Fibroblast of skin of left biceps (primary cell): ENCODE measurements at places on chromosomes 2 and 18.
A peak's percentile ranks its signal among the peaks of the same experiment; 100 is the strongest.

- DNase-seq: peak; percentile 52
Observed at GRCh38 chr2:142874293-142874814, 3.1 kb upstream of the KYNU start.

DNA sequence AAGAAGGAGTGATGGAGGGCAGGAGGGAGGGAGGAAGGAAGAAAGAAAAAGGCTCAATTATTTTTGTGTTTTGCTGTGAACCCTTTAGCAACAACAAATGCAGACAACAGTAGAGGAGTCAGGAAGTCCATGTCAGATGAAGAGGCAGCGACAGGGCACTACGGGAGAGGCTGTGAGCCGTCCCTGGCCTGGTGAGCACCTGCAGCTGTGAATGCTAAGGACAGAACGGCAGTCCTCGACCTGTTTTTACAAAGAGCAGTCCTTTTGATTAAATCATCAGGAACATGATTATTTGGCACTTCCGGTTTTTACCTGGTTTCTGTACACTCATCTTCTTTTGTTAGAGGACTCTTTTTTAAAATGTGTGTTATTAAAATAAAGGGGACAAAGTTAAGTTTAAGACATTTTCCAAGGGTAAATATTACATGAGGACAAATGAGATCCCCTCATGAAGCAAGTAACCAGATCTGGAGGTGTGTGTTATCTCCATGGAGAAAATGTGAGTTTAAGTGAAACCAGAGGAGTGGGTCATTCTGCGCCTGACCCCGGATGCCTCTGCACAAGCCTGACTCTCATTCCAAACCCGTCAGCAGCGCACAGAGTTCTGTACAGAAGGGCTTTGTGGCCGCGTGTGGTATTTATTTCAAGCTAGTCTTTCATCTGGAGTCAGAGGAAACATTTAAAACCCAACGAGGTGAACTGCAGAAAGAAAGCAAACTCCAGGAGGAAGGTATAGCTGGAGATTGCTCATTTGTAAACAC lies 492.5 kb downstream of the SOX11 start:
- peak; percentile 16 for DNase-seq

DNA sequence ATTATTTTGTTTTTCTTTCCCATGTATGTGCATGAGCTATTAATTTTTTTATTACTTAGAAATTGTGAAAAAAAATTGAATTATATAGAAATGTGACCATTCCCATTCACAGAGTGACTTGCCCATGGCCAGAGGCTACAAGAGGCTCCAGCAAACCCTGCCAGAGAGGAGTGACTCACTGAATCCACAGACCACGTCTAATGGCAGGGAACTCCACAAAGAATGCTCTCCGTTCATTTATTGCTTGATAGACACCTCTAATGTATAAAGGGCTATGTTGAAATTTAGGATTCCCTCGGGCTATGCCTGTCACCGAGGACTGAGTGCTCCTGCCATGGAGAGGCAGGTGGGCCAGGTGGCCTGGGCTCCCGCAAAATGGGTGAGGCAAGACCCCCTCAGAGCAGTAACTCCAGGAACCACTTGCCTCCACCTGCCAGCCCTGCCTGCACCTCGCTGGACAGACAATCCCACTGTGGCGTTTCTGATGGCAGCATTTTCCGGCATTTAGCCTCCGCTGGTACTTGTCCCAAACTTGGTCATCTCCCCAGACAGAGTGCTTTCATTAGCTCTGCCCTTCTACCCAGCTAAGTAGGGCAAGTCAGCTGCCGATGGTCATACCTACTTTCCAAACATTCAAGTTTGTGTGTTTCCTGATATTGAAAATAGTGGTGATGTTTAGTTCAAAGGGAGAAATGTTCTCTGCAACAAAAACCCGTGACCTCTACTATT lies 200.3 kb downstream of the PRKCE start:
- DNase-seq: no peak

GRCh38 chr2:130870161-130870485 lies 33.4 kb downstream of the ARHGEF4 start:
- DNase-seq: no peak

DNA sequence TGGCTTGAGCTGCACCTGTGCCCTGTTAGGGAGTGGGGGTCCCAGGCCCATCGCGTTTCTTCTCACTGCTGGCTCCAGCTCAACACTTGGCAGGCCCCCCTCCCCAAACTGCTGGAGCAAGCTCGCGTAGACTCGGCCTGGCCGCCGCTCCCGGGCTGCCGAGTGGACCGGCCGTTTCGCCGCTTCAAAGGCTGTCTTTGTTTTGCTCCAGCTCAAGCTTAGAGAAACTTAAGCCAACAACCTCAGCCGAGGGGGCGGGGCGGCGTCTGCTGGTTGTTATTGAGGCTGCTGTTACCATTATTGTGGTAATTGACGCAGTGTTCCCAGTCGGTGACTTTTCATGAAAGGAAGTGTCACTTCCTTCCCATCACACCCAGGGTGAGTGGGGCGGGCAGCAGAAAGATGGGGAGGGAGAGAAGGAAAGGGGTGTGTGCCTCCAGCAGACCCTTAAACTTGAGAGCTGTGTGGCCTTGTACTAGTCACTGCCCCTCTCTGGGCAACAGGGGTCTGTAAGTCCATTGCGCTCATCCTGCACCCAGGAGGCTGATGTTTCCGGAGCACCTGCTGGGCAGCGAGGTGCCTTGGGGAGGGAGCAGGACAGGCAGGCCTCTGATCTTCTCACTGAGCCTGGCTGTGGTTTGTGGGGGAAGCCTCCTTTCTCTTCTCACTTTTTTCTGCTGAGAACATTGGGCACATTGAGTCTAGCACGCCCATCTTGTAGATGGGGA lies 2.1 kb downstream of the ARID5A start:
- DNase-seq: no peak

- no peak for DNase-seq
Observed at GRCh38 chr2:62477573-62477972, 28.4 kb downstream of the TMEM17 start.

- no peak for DNase-seq
Observed at GRCh38 chr2:31735716-31736115, 155.0 kb upstream of the SRD5A2 start.

DNA sequence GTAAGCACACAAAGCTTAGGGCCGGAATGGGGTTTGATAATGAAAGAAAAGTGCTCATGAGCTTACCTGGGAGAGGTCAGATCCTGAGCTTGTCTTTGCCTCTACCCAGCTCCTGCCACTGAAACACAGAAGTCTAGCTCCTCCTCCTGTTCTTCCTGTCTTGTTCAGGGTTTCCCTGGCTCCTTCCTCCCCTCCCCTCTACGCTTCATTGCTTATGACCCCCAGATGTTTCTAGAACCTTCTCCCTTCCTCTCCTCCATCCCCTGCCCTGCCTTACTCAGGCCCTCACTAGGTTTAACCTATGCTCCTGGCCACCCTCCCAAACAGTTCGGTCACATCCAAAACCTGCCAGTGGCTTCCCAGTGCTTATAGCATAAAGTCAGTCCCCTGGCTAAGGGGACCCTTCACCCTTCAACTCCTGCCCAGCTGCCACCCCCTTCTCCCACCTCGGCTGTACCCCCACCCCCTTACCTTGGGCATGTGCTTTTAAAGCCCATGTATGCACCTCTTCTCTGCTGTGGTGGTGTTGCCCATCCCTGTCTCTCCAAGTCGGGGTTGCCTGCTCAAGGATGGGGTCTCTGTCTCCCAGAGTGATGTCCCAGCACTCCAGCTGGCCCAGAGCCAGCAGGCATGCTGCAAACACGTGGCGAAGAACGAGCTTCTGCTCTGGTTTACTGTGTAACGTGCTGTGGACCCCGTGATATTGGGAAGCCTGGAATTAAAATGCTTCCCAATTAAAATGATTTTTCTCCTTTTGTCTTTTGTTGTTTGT lies 233.6 kb downstream of the TPGS2 start:
- DNase-seq: no peak

DNA sequence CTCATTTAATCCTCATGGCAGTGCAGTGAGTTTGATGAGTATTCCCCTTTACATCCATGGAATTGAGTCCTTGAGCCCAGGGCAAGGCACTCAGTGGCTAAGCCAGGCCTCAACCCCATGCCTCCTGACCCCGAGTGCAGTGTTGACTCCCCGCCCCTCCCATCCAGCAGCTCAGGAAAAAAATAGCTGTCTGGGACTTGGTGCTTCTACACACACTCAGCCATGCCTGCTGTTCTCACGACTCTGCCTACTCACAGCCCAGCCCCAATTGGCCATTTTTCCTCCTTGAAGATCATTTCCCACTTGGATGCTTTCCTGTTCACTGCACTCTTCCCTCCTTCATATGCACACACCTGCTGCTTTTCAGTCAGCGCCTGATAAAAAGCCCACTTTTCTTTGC lies 8.8 kb downstream of the FOSL2 start:
- no peak for DNase-seq

GRCh38 chr2:177972123-177972522 lies 100.5 kb downstream of the PDE11A start:
- DNase-seq: no peak

- no peak for DNase-seq
Observed at GRCh38 chr2:32958821-32959220, 12.1 kb downstream of the LTBP1 start.

GRCh38 chr2:144935191-144935590 lies 415.3 kb upstream of the ZEB2 start:
- no peak for DNase-seq

DNA sequence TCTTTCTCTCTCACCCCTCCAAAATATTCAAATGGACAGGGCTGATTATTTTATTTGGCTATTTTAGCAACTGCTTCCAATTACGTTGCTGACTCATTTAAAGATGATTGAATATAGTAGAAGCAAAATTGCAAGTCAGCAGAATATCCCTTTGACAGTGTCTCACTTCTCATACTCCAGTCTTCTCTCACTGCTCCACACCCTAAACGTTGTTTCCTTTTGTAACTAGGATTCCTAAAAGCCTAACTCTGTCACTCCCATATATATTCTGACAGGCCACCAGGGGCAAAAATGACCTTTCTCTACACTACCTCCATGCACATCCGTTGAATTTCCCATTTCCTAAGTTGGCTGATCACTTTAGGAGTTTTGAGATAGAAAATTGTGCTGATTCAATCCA lies 351.1 kb downstream of the RND3 start:
- no peak for DNase-seq

DNA sequence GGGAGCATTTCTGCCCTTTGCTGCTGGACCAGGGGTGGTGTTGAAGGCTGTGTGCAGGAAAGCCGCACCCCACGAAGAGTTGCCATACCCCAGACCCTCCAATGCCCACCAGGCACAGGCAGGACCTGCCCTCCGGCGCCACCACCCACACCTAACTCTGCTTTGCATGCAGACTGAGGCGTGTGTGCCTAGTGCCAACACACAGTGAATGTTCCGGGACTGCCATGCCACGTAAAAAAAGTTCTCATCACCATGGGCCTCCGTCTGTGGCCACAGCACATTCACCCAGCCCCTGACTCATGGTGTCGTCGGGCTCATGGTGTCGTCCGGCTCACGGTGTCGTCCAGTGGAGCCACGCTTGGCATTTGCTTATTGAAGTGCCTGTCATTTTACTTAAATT lies 184.9 kb upstream of the RAB6C start:
- no peak for DNase-seq

DNA sequence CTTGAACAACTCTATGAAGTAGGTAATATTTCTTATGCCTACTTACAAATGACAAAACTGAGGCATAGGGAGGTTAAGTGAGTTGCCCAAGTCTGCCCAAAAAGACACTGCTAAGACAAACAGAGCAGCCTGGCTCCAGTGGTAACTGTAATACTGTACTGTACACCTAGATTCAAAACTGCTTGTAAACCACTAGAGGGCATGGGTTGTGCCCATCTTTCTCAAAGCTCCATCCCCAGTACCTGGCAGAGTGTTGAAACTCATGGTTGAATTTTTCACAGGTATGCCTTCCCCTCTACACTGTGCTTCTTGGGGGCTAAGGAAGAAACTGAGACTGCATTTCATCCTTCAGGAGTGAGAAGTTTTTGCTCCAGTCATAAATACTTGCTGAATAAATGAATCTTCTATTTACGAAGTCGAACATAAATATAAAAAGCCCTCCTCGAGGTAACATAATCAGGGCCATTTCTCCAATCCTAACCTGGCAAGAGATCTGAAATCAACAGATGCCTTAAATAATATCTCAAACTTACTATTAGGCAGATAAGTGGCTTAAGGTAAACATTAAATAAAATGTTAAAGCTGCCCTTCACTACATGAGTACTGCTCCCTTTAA lies 2.0 kb downstream of the PPP4R1 start:
- DNase-seq: no peak

GRCh38 chr2:230671117-230671516 lies 41.5 kb upstream of the CAB39 start:
- peak; percentile 34 for DNase-seq

DNA sequence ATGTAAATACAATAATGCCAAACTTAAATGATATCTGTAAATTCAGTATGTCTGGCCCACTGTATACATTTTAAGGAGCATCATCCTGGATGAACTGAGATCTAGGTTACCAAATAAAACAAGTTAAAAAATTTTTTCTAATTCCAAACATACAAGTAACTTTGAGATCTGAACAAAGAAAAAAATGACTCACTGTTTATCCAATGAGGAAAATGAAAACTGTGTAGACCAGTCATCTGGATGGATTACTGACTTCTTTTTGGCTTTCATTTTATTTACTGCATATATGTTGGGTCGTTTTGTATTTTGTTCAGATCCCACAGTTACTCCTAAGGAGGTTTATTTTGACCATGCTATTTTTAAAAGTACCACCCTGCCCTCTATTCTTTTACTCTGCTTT lies 189.8 kb downstream of the RBM43 start:
- no peak for DNase-seq

DNA sequence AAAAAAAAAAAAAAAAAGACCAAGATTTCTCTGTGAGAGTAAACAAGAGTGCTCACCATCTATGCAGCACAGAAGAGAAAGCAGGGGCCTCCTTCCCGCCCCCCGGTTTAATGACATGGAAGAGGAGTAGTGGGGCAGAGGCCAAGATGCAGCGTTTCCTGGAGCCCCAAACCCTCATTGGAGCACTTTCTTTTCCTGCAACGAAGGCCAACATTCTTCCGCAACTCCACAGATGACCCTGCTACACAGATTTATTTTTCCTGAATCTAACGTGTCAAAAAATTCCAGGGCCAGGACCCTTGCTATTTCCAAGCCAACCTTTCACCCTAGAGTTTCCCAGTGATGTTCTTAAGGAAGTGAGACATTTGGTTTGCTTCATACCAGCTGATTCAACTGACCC lies 189.6 kb downstream of the MIB1 start:
- DNase-seq: no peak

GRCh38 chr2:119049968-119050704 lies 108.1 kb downstream of the MARCO start:
- DNase-seq: no peak

DNA sequence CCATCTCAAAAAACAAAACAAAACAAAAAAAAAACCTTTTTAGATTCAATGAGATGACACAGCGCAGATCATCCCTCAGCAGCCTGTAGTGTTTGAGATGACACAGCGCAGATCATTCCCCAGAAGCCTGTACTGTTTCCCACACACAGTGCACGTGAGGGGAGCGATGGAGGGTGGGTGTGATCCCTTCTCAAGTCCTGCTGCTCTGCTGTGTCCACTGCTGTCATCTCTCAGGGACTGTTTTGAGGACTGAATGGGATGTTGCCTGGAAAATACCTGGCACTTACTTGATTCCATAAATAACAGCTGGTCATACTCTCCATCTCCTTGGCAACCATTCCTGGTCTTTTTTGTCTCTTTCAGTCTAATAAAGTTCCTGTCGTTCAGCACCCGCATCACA lies 25.7 kb downstream of the TGOLN2 start:
- DNase-seq: no peak

- no peak for DNase-seq
Observed at GRCh38 chr2:39409697-39410389, 27.2 kb downstream of the MAP4K3 start.
